RWPE2 (cell line): ENCODE measurements at places on chromosomes 3 and 15.

DNA sequence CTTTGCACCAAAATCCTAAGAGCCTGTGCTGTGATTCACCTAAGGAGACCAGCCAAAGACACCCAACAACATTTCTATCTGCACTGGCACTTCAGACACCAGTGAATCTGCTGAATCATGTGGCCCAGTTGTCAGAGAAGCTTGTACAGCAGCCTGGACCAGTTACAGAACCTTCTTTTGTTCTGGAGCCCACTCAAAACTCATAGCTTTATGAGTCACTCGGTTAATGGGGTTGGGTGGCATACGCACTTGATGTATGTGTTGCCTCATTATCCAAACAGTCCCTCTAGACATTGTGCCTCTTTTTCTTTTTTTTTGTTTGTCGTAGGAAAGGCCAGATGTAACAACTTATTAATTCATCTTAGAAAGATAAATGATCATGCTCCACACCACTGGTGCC is 25.6 kb upstream of the GOLGA6L2 start:
- no peaks in the 10 kb centered on the region for H3K27me3 ChIP-seq
- no peak for DNase-seq
- H3K27ac ChIP-seq: no peak overlapping the region
- no peaks in the 10 kb centered on the region for H3K4me1 ChIP-seq
- no peaks in the 10 kb centered on the region for H3K36me3 ChIP-seq

- peaks cover 48% of the 10 kb centered on the region for H3K4me1 ChIP-seq
- peak overlapping the region; percentile 53 for H3K27ac ChIP-seq
- H3K4me3 ChIP-seq: no peak overlapping the region
- no peaks in the 10 kb centered on the region for H3K36me3 ChIP-seq
- H3K27me3 ChIP-seq: no peaks in the 10 kb centered on the region
Measured at GRCh38 chr3:188272481-188273372, 118.8 kb downstream of the LPP start.

DNA sequence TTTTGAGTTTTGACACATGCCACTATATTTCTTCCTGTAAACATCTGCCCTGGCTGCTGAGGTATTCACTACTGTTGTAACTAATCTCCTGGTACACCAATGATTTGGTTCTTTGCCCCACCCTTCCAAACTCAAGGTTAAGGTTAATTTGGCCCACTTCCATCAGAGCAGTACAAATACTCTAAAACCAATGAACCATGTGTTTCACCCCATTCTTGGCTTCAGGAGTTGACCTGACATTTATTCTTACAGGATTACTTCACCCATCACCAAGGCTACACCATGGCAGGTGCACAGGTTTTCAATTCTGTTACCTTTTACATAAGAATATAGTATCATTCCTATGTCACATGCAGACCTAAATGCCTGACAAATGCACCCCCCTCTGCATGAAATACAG is 1179.9 kb downstream of the ZPLD1 start:
- DNase-seq: no peak
- no peaks in the 10 kb centered on the region for H3K27me3 ChIP-seq
- no peak overlapping the region for H3K27ac ChIP-seq
- H3K4me3 ChIP-seq: no peak overlapping the region
- H3K4me1 ChIP-seq: no peaks in the 10 kb centered on the region

GRCh38 chr3:67647390-67647878 is 7.0 kb downstream of the SUCLG2 start:
- no peak overlapping the region for H3K4me3 ChIP-seq
- H3K27ac ChIP-seq: peak overlapping the region; percentile 72
- peaks cover 8% of the 10 kb centered on the region; the same call in 1 of the 2 replicates for H3K36me3 ChIP-seq
- DNase-seq: peak; percentile 75
- peaks cover 16% of the 10 kb centered on the region for H3K4me1 ChIP-seq
- H3K27me3 ChIP-seq: no peaks in the 10 kb centered on the region

GRCh38 chr3:53169832-53170324 is 8.9 kb downstream of the PRKCD start:
- no peak overlapping the region for H3K4me3 ChIP-seq
- H3K27me3 ChIP-seq: no peaks in the 10 kb centered on the region
- DNase-seq: no peak
- H3K4me1 ChIP-seq: no peaks in the 10 kb centered on the region
- no peak overlapping the region for H3K27ac ChIP-seq

DNA sequence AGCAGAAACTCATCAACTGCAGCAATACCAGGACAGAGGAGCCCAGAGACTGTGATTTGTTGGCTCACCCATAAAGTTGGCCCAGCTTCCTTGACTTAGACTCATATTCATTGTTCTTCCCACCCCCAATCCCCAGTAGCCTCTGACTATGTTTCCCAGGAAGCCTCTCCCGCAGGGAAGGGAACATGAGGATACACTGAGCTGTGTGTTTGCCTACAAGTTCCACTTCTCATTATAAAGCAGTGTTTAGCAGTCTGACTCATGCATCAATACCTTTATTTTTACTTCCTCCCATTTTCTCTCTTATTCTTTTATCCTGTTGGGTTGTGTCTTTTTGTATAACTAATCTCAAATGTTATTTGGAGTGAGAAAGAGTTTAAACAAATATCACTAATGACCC is 111.6 kb upstream of the PHLDB2 start:
- DNase-seq: no peak
- peaks cover 69% of the 10 kb centered on the region for H3K4me1 ChIP-seq
- no peak overlapping the region for H3K4me3 ChIP-seq

DNA sequence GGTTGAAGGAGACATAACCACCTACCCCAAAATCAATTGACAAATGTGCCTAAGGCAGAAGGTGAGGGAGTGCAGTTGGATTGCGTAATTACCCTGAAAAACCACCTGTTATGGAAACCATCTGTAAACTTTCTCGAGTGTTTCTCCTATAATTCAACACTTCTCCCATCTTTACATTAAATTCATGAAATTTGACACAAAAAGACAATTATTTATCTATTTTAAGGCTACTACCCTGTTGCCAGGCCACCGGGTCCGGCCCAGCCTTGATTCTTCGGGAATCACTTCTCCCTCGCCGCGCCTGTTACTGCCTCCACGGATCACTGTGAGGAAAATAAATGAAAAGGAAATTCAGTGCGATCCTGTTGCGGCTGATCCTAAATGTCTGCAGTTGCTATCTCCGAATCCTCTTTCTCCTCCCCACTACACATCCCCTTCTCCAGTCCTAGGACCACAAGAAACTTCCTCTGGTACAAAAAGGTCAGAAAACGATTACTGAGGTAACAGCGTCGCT is 646 bp downstream of the IQCB1 start:
- H3K4me1 ChIP-seq: peaks cover 14% of the 10 kb centered on the region
- H3K27me3 ChIP-seq: no peaks in the 10 kb centered on the region
- H3K4me3 ChIP-seq: peak overlapping the region; percentile 71
- no peak for DNase-seq
- H3K27ac ChIP-seq: peak overlapping the region; percentile 25

GRCh38 chr15:68576235-68576892 is 2.4 kb upstream of the CORO2B start:
- DNase-seq: no peak
- peaks cover 3% of the 10 kb centered on the region for H3K4me1 ChIP-seq
- no peaks in the 10 kb centered on the region for H3K27me3 ChIP-seq

DNA sequence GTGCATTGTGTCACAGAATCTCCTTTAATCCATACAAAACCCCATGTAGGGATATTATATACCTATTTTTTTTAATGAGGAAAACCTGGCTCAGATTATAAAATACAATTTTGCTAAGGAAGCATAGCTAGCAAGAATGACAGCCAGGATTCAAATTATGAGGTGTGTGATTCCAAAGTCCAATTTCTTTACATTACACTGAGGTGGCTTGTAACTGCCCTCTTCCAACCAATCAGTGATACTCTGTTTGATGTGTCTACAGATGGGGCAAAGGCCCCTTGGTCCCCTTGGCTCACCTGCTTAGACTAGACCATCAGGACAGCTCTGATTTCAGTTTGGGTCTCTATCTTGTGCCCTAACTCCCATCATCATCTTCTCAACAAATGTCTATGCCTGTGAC is 120.3 kb upstream of the ADAMTS9 start:
- H3K27ac ChIP-seq: no peak overlapping the region
- H3K4me1 ChIP-seq: no peaks in the 10 kb centered on the region
- H3K27me3 ChIP-seq: peaks cover 3% of the 10 kb centered on the region
- H3K4me3 ChIP-seq: no peak overlapping the region

DNA sequence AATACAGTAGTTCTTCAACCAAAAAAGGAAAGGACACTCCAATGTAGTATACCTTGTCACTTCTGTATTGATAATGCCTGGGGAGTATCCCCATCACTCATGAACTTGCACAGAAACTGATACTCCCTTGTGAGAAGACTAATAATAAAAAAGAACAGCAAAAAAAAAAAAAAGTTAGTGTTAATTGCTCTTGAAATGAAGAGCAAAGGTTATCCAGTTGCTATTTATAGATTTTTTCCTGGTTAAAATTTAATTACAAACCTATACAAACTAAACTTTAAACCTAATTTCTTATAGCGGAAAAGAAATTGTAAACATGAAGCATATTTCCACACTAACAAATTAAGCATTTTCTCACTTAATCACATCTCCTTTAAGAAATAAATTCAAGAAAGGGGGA is 6.7 kb downstream of the PLOD2 start:
- peaks cover 62% of the 10 kb centered on the region for H3K36me3 ChIP-seq
- no peaks in the 10 kb centered on the region for H3K27me3 ChIP-seq
- DNase-seq: no peak

GRCh38 chr3:168693870-168694269 is 598.1 kb upstream of the GOLIM4 start:
- H3K4me1 ChIP-seq: no peaks in the 10 kb centered on the region
- no peak overlapping the region for H3K4me3 ChIP-seq
- DNase-seq: no peak
- H3K27me3 ChIP-seq: no peaks in the 10 kb centered on the region
- H3K27ac ChIP-seq: no peak overlapping the region

- no peak overlapping the region for H3K27ac ChIP-seq
- no peaks in the 10 kb centered on the region for H3K27me3 ChIP-seq
- no peak for DNase-seq
- no peaks in the 10 kb centered on the region for H3K36me3 ChIP-seq
- H3K4me3 ChIP-seq: no peak overlapping the region
- H3K4me1 ChIP-seq: no peaks in the 10 kb centered on the region
Measured at GRCh38 chr15:40942878-40943277, 10.4 kb upstream of the CHAC1 start.

DNA sequence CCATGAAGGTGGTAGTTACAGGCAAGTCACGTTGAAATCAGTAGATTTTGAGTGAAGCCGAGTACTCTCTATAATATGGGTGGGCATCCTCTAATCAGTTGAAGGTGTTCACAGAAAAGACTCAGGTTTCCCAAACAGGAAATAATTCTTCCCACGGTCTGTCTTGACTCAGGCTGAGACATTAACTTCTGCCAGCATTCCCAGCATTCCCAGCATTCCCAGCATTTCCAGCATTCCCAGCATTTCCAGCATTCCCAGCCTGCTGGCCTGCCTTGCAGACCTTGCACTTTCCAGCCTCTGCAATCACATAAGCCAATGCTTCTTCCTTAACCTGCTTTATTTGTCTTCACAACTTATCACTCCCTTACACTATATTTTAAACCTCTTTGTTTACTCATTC is 542.3 kb upstream of the ROBO2 start:
- H3K27ac ChIP-seq: peak overlapping the region; percentile 39
- H3K36me3 ChIP-seq: no peaks in the 10 kb centered on the region
- H3K27me3 ChIP-seq: no peaks in the 10 kb centered on the region
- no peaks in the 10 kb centered on the region for H3K4me1 ChIP-seq

- no peaks in the 10 kb centered on the region for H3K36me3 ChIP-seq
- no peak overlapping the region for H3K4me3 ChIP-seq
- no peak overlapping the region for H3K27ac ChIP-seq
- no peaks in the 10 kb centered on the region for H3K4me1 ChIP-seq
- DNase-seq: no peak
- no peaks in the 10 kb centered on the region for H3K27me3 ChIP-seq
Measured at GRCh38 chr3:36317915-36318314, 62.4 kb upstream of the STAC start.

DNA sequence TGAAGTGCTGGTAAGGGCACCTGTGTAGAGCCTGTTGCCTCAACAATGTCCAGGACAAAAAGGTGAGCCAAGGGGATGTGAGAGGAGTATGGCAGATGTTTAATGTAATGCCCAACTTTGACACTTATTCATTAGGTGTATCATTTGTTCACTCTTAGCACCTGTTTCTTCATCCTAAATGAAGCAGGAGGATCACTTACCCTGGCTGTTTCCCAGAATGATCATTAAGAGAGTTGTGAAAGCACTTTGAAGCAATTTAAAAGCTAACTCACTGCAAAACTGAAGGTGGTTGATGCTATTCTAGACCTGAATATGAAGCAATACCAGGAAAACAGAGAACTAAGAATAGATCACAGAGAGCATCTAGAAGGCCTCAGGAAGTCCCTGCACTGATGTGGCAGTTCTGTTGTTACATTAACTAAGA is 3.4 kb upstream of the HHLA2 start:
- H3K36me3 ChIP-seq: no peaks in the 10 kb centered on the region
- no peaks in the 10 kb centered on the region for H3K4me1 ChIP-seq
- DNase-seq: no peak

- H3K36me3 ChIP-seq: no peaks in the 10 kb centered on the region
- H3K4me3 ChIP-seq: no peak overlapping the region
- H3K4me1 ChIP-seq: no peaks in the 10 kb centered on the region
- H3K27me3 ChIP-seq: no peaks in the 10 kb centered on the region
Measured at GRCh38 chr3:195080125-195080524, 190.8 kb downstream of the XXYLT1 start.

DNA sequence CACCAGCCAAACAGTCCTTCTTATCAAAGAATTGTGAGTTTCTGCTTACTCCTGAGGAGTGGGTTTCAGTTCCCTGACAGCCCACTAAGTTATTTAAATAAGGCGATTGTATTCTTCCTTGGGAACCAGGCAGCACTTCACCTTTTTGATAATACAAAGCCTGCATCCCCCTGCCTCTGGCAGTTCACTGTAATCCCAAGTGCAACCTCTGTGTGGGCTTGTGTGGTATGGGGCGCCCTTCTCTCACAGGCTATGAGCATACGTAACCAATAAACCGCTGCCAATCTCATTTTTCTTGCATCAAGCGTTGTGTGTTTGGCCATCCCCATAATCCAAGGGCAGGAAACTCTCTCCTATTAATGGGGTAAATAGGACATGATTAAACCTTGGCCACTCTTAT is 1025.6 kb downstream of the NSUN3 start:
- H3K4me1 ChIP-seq: no peaks in the 10 kb centered on the region
- no peak overlapping the region for H3K4me3 ChIP-seq
- DNase-seq: no peak

DNA sequence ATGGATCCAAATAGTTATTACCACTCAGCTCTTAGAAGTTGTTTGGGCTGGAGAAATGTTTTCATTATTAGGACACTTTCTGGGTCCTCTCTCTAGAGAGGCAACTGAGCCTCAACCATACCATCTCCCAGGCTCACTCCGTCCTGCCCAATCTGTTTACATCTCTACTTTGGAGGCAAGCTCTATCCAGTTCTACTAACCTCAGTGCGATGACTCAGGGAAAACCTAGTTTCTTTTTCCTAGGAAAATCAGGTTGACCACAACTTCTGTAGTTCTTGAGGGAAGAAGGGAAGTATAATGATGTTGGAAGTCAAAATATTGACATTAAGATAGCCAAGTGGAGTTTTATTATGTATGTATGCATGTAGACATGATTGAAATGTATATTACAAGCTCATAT is 40.4 kb downstream of the LPP start:
- no peaks in the 10 kb centered on the region for H3K27me3 ChIP-seq
- H3K27ac ChIP-seq: no peak overlapping the region
- no peak for DNase-seq
- peaks cover 12% of the 10 kb centered on the region for H3K4me1 ChIP-seq
- H3K4me3 ChIP-seq: no peak overlapping the region
- no peaks in the 10 kb centered on the region for H3K36me3 ChIP-seq

GRCh38 chr15:83115831-83116565 is 8.6 kb downstream of the TM6SF1 start:
- no peak overlapping the region for H3K4me3 ChIP-seq
- H3K4me1 ChIP-seq: no peaks in the 10 kb centered on the region
- no peak overlapping the region for H3K27ac ChIP-seq
- no peak for DNase-seq
- H3K36me3 ChIP-seq: no peaks in the 10 kb centered on the region
- H3K27me3 ChIP-seq: no peaks in the 10 kb centered on the region
